Osteocyte (in vitro differentiated cells): ENCODE measurements at places on chromosomes 7 and 10. TPM values are rescaled to one million over a fixed set of nuclear protein-coding genes. Genes with fewer than 3 reads are reported as not detected.

CFAP69 gene
- 0.86 and 1.1 TPM in 2 replicates for total RNA-seq

SPDYE1 gene
- total RNA-seq: not detected in 2 replicates

GIMAP5 gene
- total RNA-seq: not detected in 2 replicates

ATRNL1 gene
- 20.2 and 23.6 TPM in 2 replicates for total RNA-seq

SLC18A2 gene
- total RNA-seq: not detected in 2 replicates

NUTM2E gene
- 0.76 and 0.89 TPM in 2 replicates for total RNA-seq

ANKRD7 gene
- not detected in 2 replicates for total RNA-seq

STMP1 gene
- 45.2 and 45.4 TPM in 2 replicates for total RNA-seq

ELN gene
- 13.3 and 13.5 TPM in 2 replicates for total RNA-seq

BTBD16 gene
- total RNA-seq: not detected in 2 replicates

MTG1 gene
- 57.3 and 65.2 TPM in 2 replicates for total RNA-seq

PNLIP gene
- not detected in 2 replicates for total RNA-seq

CTAGE15 gene
- total RNA-seq: not detected in 2 replicates

HKDC1 gene
- total RNA-seq: 0.19 TPM in 1 of 2 replicates, not detected in the other

PPP1R17 gene
- total RNA-seq: not detected in 2 replicates

CREB5 gene
- 6.5 and 7.5 TPM in 2 replicates for total RNA-seq

PITRM1 gene
- 76.5 and 78.7 TPM in 2 replicates for total RNA-seq

NUTM2A gene
- 1.2 and 1.5 TPM in 2 replicates for total RNA-seq

TET1 gene
- 20.4 and 20.9 TPM in 2 replicates for total RNA-seq

CNNM2 gene
- total RNA-seq: 11.7 and 15.1 TPM in 2 replicates

CUBN gene
- total RNA-seq: 1.4 and 1.7 TPM in 2 replicates

SFRP5 gene
- not detected in 2 replicates for total RNA-seq

WEE2 gene
- not detected in 2 replicates for total RNA-seq

GPAM gene
- total RNA-seq: 10.0 and 11.9 TPM in 2 replicates

CABCOCO1 gene
- total RNA-seq: 0.19 TPM in 1 of 2 replicates, not detected in the other

IPMK gene
- total RNA-seq: 5.3 and 5.9 TPM in 2 replicates

FAM20C gene
- total RNA-seq: 132 and 143 TPM in 2 replicates

MTURN gene
- 19.0 and 19.3 TPM in 2 replicates for total RNA-seq

ELMO1 gene
- not detected in 2 replicates for total RNA-seq

TAS2R39 gene
- total RNA-seq: not detected in 2 replicates

MMRN2 gene
- 0.57 TPM in 1 of 2 replicates, not detected in the other for total RNA-seq

MOSPD3 gene
- 24.5 and 26.3 TPM in 2 replicates for total RNA-seq

EPDR1 gene
- total RNA-seq: 14.6 and 16.6 TPM in 2 replicates

GJC3 gene
- total RNA-seq: not detected in 2 replicates

DLG5 gene
- total RNA-seq: 69.8 and 72.4 TPM in 2 replicates

CYP3A4 gene
- total RNA-seq: not detected in 2 replicates

PRPS1L1 gene
- total RNA-seq: not detected in 2 replicates

PRSS37 gene
- total RNA-seq: not detected in 2 replicates

SPDYE11 gene
- total RNA-seq: not detected in 2 replicates

CYP3A5 gene
- not detected in 2 replicates for total RNA-seq

TAS2R4 gene
- 1.7 and 2.2 TPM in 2 replicates for total RNA-seq

TMEM139 gene
- total RNA-seq: not detected in 2 replicates
